ENCODE measurements at places on chromosomes 6 and 20.

GRCh38 chr6:3410385-3411360 is 46.2 kb downstream of the SLC22A23 start:
- no peak overlapping the region for H3K4me3 ChIP-seq
- H3K27ac ChIP-seq: no peak overlapping the region

- H3K27ac ChIP-seq: no peak overlapping the region
- peaks cover 53% of the 10 kb centered on the region for H3K27me3 ChIP-seq
- H3K36me3 ChIP-seq: no peaks in the 10 kb centered on the region
- peak overlapping the region; percentile 36 for H3K4me3 ChIP-seq
- DNase-seq: no peak
These were observed 2.8 kb downstream of the PDE10A start for GRCh38 chr6:165659945-165660856.

GRCh38 chr6:25757936-25758642 is 3.5 kb downstream of the SLC17A4 start:
- no peak overlapping the region for H3K27ac ChIP-seq
- no peak for DNase-seq
- no peak overlapping the region for H3K4me3 ChIP-seq
- H3K27me3 ChIP-seq: no peaks in the 10 kb centered on the region
- H3K36me3 ChIP-seq: no peaks in the 10 kb centered on the region
- no peaks in the 10 kb centered on the region for H3K4me1 ChIP-seq

- no peaks in the 10 kb centered on the region for H3K27me3 ChIP-seq
- no peaks in the 10 kb centered on the region for H3K36me3 ChIP-seq
- H3K4me1 ChIP-seq: 0 out of 2 replicates have a peak, but pooled peaks cover 2% of the 10 kb centered on the region
- DNase-seq: peak; percentile 39
These were observed 79.3 kb upstream of the AGPAT4 start for GRCh38 chr6:161353208-161353613.

GRCh38 chr6:100376103-100376502 is 88.6 kb downstream of the SIM1 start:
- no peak overlapping the region for H3K4me3 ChIP-seq
- no peaks in the 10 kb centered on the region for H3K36me3 ChIP-seq
- H3K27ac ChIP-seq: no peak overlapping the region
- peaks cover 2% of the 10 kb centered on the region for H3K4me1 ChIP-seq

GRCh38 chr6:6736791-6737654 is 148.5 kb downstream of the LY86 start:
- H3K4me3 ChIP-seq: no peak overlapping the region
- H3K27me3 ChIP-seq: no peaks in the 10 kb centered on the region
- peaks cover 1% of the 10 kb centered on the region for H3K4me1 ChIP-seq
- H3K36me3 ChIP-seq: no peaks in the 10 kb centered on the region
- DNase-seq: no peak
- H3K27ac ChIP-seq: no peak overlapping the region

- H3K27ac ChIP-seq: no peak overlapping the region
- no peaks in the 10 kb centered on the region for H3K36me3 ChIP-seq
- no peak for DNase-seq
These were observed 15.6 kb upstream of the UBE2J1 start for GRCh38 chr6:89368107-89368506.

- no peak overlapping the region for H3K27ac ChIP-seq
- DNase-seq: no peak
- no peaks in the 10 kb centered on the region for H3K27me3 ChIP-seq
- H3K36me3 ChIP-seq: no peaks in the 10 kb centered on the region
These were observed 76.1 kb upstream of the HSF2 start for GRCh38 chr6:122323361-122323760.

GRCh38 chr6:143542888-143543287 is 31.4 kb upstream of the FUCA2 start:
- H3K4me1 ChIP-seq: no peaks in the 10 kb centered on the region
- DNase-seq: no peak
- H3K27ac ChIP-seq: no peak overlapping the region
- no peaks in the 10 kb centered on the region for H3K27me3 ChIP-seq
- no peaks in the 10 kb centered on the region for H3K36me3 ChIP-seq
- no peak overlapping the region for H3K4me3 ChIP-seq

- no peak overlapping the region for H3K4me3 ChIP-seq
- no peaks in the 10 kb centered on the region for H3K27me3 ChIP-seq
- H3K36me3 ChIP-seq: no peaks in the 10 kb centered on the region
- DNase-seq: no peak
These were observed 61.8 kb upstream of the ADGRF1 start for GRCh38 chr6:47103931-47104330.

- H3K27ac ChIP-seq: no peak within 1 kb of the TSS
- peaks cover 2% of the 10 kb centered on the region for H3K4me1 ChIP-seq
- peaks cover 65% of the 10 kb centered on the region for H3K27me3 ChIP-seq
- DNase-seq: no peak
- H3K36me3 ChIP-seq: no peaks in the 10 kb centered on the region
These were observed at the start of gene EBF4 for GRCh38 chr20:2692036-2692885. TSS of gene EBF4 (plus strand) at chr20:2692780. CDS start at chr20:2693646, 866 bp downstream.

DNA sequence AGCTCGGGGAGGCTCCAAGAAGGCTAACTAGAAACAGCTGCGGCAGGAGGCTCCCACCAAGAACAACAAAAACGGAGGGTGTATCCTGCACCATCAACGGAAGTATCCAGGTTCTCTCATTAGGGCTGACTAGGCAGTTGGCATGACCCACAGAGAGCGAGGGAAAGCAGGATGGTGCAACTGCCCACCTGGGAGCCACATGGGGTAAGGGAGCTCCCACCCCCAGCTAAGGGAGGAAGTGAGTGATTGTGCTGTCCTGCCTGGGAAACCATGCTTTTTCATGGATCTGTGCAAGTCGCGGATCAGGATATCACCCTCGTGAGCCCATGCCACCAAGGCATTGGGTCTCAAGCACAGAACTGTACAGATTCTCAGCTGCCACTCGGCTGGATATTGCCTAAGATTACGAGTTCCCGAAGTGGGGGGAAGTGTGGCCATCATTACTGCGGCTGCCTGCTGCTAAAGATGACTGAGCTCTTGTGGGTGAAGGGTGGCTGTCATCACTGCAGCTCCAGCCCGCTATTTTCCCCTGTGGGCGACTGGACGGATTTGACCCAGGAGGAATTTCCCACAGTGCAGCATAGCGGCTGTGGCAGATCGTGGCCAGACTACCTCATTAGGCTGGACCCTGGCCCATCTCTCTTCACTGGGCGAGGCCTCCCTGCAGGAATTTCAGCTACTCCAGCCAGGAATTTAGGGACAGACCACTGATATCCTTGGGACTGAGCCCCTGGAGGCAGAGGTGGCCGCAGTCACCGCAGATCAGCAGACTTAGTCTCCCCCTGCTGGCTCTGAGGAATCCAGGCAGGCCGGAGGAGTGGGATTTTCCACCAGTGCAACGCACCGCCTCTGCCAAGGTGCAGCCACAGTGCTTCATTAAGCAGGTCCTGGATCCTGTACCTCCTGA is 515.7 kb downstream of the FRK start:
- H3K27ac ChIP-seq: no peak overlapping the region
- H3K27me3 ChIP-seq: no peaks in the 10 kb centered on the region
- DNase-seq: peak; percentile 58
- H3K4me3 ChIP-seq: no peak overlapping the region

GRCh38 chr6:149965194-149966020 is 1.7 kb downstream of the ULBP1 start:
- H3K27me3 ChIP-seq: peaks cover 74% of the 10 kb centered on the region
- peaks cover 5% of the 10 kb centered on the region for H3K4me1 ChIP-seq
- DNase-seq: no peak
- H3K36me3 ChIP-seq: no peaks in the 10 kb centered on the region

- H3K36me3 ChIP-seq: no peaks in the 10 kb centered on the region
- no peak overlapping the region for H3K4me3 ChIP-seq
- DNase-seq: no peak
- H3K4me1 ChIP-seq: peaks cover 1% of the 10 kb centered on the region
These were observed 1046.7 kb upstream of the MAP3K7 start for GRCh38 chr6:91633374-91634111.

GRCh38 chr20:58822748-58823730 is 27.7 kb downstream of the GNAS-AS1 start:
- no peaks in the 10 kb centered on the region for H3K27me3 ChIP-seq
- H3K36me3 ChIP-seq: peaks cover 10% of the 10 kb centered on the region
- no peak for DNase-seq
- H3K27ac ChIP-seq: no peak overlapping the region
- no peaks in the 10 kb centered on the region for H3K4me1 ChIP-seq
- H3K4me3 ChIP-seq: no peak overlapping the region

- H3K4me1 ChIP-seq: no peaks in the 10 kb centered on the region
- H3K36me3 ChIP-seq: no peaks in the 10 kb centered on the region
- H3K27ac ChIP-seq: no peak overlapping the region
- no peak overlapping the region for H3K4me3 ChIP-seq
- no peak for DNase-seq
- no peaks in the 10 kb centered on the region for H3K27me3 ChIP-seq
These were observed 76.7 kb downstream of the UBE3D start for GRCh38 chr6:82988930-82989351.

DNA sequence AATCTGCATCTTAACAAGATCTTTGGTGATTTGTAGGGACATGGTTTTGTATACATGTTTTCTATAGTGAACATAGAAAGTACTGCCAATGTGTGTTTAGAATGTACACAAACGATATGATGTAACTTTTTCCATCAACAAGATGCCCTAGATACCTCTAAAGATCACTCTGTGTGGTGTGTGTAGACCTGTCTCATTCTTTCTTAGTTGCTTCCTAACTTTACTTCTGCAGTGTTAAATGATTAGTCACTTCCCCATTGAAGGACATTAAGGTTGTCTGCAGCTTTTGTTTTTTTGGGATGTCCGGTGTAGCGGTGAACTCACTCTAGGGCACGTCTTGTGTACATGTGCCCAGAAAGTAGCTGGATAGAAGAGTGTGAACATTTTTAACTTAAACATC is 35.9 kb downstream of the CDYL start:
- DNase-seq: no peak
- no peak overlapping the region for H3K27ac ChIP-seq
- no peak overlapping the region for H3K4me3 ChIP-seq
- peaks cover 1% of the 10 kb centered on the region for H3K4me1 ChIP-seq
- H3K27me3 ChIP-seq: no peaks in the 10 kb centered on the region

DNA sequence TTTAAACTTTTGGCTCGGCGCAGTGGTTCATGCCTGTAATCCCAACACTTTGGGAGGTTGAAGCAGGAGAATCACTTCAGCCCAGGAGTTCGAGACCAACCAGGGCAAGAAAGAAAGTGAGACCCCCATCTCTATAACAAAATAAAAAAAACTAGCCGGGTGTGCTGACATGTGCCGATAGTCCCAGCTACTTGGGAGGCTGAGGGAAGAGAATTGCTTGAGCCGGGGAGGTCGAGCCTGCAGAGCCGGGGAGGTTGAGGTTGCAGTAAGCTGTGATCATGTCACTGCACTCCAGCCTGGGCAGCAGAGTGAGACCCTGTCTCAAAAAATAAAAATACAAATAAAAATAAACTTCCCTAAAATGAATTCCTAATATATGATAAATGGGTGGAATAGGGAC is 50.4 kb downstream of the ZMYND8 start:
- H3K4me3 ChIP-seq: no peak overlapping the region
- peaks cover 3% of the 10 kb centered on the region for H3K4me1 ChIP-seq
- no peaks in the 10 kb centered on the region for H3K27me3 ChIP-seq

DNA sequence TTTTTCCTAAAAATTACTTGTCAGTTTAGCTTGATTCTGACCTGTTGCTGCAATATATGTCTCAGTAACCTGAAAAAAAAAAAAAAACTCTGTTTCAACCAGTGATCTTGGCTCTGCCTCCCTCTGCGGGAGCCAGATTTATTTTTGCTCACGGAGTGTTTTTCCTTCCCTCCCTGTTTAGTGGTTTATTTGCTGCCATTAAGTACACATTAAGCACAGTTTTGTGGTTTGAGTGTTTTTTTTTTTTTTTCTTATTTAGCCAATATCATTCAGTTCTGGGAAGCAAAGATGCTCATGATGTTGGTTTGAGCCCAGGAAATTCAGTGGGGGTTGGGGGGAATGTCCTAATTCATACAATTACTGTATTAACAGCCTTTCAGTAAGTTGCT is 110.1 kb upstream of the GPR6 start:
- no peaks in the 10 kb centered on the region for H3K36me3 ChIP-seq
- no peak overlapping the region for H3K27ac ChIP-seq
- H3K4me1 ChIP-seq: peaks cover 4% of the 10 kb centered on the region
- no peak for DNase-seq
- no peaks in the 10 kb centered on the region for H3K27me3 ChIP-seq

DNA sequence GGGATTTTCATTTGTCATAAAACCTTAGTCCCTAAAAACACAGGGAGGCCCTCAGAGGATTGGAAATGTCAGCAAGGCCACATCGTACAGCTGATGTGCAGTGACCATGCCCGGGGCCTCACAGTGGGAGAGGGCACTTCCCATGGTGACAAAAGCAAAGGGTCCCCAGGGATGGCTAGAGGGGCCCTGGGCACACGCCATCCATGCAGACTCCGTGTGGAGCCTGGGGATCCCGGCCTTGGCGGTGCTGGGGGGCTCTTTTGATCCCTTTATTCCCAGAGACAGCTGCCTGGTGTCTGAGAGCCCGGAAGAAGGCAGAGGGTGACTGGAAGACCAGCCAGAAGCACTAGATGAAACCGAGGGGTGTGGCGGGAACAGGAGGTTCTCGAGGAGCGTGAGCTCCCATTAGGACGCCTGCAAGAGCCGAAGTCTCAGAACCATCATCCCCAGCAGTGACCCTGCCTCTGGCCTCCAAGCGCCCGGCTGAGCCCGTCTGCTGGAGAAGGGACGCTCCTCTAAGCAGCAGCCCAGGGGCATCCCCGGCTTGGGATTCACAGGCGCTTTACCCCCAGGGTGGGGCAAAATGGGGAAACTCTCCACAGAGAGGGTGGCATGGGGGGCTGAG is 49.1 kb upstream of the FRMD1 start:
- H3K36me3 ChIP-seq: no peaks in the 10 kb centered on the region
- no peak for DNase-seq
- no peak overlapping the region for H3K4me3 ChIP-seq

DNA sequence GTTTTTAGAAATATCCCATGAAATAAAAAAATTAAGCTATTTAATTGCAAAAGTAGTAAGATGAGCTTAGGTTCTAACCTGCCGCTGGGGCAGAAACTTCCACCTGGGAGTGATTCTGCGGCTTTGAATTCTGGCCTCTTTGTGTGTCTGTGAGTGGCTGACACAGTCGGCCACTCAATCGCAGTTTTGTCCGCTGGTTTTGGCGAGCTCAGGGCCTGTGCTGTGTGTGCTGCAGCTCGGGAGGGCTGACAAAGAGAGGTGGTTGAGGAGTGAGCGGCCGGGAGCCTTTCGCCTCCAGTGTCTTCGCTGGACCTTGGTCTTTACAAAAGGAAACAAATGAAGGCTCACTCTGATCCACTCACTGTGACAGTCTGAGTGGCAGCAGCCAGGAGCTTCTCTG is 128.4 kb downstream of the TIAM2 start:
- H3K27me3 ChIP-seq: no peaks in the 10 kb centered on the region
- H3K36me3 ChIP-seq: no peaks in the 10 kb centered on the region
- peaks cover 6% of the 10 kb centered on the region for H3K4me1 ChIP-seq
- DNase-seq: no peak
- H3K27ac ChIP-seq: no peak overlapping the region
- no peak overlapping the region for H3K4me3 ChIP-seq
